ENCODE measurements at places on chromosomes 4 and X.

DNA sequence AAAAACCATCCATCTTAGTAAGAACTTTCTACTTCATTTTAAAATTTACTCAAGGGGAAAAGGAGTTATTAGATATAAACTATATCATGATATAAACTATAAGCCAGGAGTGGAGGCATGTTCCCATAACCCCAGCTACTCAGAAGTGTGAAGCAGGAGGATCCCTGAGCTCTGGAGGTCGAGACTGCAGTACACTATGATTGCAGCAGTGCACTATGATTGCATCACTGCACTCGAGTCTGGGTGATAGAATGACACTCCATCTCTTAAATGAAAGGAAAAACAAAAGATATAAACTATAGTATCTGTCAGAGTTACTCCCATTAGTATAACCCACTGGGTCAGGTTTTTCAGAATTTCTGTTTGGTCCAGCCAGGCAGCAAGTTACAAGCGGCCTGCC, 47.6 kb downstream of the RPS3A start:
- no peak for DNase-seq

DNA sequence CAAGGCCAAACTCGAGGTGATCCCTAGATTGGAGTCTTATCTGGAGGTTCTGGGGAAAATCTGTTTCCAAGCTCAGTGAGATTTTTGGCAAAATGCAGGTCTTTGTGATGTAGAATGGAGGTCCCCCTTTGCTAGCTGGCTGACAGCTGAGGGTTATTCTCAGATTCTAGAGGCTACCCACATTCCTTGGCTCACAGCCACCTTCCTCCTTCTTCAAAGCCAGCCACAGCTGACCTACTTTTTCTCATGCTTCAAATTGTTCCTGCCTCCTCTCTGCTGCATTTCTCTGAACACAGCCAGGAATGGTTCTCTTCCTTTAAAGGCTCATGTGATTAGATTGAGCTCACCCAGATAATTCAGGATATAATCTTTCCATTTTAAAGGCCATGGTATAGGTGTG, 86.9 kb downstream of the VCX3A start:
- DNase-seq = no peak

GRCh38 chr4:52036886-52037530, 1.1 kb downstream of the SGCB start:
- no peak for DNase-seq

GRCh38 chrX:129933700-129934099, 27.7 kb downstream of the UTP14A start:
- DNase-seq = no peak

DNA sequence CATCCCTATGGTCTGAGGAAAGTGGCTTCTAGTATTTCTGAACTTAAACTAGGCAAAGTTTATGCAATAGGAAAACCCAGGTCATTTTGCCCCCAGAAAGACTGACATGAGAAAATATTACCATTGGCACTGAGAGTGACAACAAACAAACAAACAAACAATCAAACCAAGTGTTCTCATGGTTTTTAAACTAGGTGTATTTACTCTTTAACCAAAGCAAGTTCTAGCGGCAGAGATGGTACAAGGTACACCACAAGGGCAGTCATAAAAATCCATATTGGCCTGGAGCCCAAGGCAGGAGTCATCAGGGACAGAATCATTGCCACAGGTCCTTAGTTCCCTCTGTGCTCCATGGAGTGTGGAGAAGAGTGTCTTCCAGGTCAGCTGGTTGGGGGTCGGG, 26.0 kb upstream of the ENPEP start:
- DNase-seq = no peak

DNA sequence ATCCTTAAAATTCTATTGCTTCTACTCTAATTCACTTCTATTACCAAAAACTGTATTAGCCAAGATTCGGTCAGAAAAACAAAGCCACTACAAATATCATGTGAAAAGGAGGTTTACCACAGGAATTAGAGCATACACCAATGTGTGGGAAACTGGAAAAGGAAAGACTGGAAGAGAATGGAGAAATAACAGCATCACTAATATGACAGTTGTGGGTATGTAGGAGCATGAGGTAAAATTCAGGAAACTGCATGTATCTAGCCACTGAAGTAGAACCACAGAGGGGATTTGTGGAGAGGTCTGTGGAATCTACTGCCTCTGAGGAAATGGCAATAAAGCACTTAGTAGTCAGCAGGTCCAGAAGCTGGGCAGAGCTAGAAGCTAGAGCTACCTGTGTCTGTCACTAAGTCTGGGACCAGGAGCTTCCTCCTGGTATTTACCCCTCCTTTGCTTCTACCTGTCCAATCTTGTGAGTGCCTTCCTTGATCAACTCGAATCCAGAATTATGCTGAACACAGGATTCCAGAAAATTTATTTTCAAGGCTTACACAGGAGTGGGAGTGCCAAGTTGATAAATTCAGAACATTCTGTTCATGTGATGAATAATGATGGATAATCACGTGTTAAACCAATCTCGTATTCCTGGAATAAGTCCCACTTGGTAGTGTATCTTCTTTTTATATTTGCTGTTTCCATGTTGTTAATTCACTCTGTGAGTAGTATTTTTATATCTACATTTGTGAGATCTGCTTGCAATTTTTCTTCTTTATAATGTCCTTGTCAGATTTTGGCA, 52.6 kb downstream of the NAF1 start:
- no peak for DNase-seq

GRCh38 chrX:108468486-108468885, 28.8 kb downstream of the COL4A5 start:
- no peak for DNase-seq

- no peak for DNase-seq
These were observed 175.1 kb upstream of the GRID2 start for GRCh38 chr4:92128676-92129075.

GRCh38 chr4:156515295-156515694, 456.3 kb downstream of the PDGFC start:
- no peak for DNase-seq

GRCh38 chr4:129474698-129475097, 378.7 kb downstream of the C4orf33 start:
- DNase-seq = no peak

GRCh38 chr4:119050527-119051090, 85.0 kb upstream of the MYOZ2 start:
- no peak for DNase-seq

GRCh38 chr4:129748991-129749390, 653.0 kb downstream of the C4orf33 start:
- DNase-seq = no peak

DNA sequence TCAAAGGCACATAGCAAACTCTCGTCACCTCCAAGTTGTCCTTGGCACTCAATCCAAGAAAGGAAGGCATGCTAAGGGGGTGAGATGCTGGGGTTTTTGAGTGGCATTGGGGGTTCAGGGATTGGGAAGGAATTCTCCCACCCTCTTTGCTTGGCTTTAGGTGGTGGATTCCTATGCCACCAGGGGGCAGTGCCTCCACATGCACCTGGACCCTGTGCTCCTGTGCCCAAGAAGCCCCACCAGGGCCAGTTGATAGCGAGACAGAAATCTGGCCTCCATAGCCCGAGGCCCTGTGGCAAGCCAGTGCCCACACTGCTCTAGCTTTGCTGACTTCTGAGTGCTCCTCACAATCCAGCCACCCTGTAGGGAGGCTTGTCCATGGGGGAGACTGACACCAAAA, 2.0 kb upstream of the FATE1 start:
- DNase-seq = no peak

- DNase-seq = no peak
These were observed 1198.7 kb downstream of the PCDH7 start for GRCh38 chr4:31918891-31919290.

GRCh38 chrX:22037911-22038537, 5.9 kb downstream of the PHEX start:
- DNase-seq = no peak

- no peak for DNase-seq
These were observed 460.8 kb downstream of the SLITRK2 start for GRCh38 chrX:146278381-146278780.

GRCh38 chrX:69493766-69494165, 10.4 kb upstream of the NALF2 start:
- no peak for DNase-seq

DNA sequence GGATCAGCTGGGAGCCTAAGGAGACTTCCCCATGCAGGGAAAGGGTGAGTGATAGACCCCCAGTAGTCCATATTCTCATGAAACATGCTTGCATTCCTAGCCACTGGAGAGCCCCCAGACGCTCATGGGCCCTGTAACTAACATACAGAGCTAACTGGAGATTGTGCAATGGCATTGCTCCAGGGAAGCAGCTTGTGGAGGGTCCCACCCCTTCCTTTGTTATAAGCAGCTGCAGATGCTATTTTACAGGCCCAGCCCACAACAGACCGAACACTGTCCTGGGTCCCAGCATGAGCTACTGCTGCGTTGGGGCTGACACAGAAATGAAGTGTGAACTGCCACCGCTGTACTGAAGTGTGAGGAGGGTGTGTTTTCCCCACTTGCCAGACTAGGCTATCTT, 1465.7 kb upstream of the DIAPH2 start:
- no peak for DNase-seq

GRCh38 chr4:74487771-74488170, 42.8 kb downstream of the AREG start:
- no peak for DNase-seq

DNA sequence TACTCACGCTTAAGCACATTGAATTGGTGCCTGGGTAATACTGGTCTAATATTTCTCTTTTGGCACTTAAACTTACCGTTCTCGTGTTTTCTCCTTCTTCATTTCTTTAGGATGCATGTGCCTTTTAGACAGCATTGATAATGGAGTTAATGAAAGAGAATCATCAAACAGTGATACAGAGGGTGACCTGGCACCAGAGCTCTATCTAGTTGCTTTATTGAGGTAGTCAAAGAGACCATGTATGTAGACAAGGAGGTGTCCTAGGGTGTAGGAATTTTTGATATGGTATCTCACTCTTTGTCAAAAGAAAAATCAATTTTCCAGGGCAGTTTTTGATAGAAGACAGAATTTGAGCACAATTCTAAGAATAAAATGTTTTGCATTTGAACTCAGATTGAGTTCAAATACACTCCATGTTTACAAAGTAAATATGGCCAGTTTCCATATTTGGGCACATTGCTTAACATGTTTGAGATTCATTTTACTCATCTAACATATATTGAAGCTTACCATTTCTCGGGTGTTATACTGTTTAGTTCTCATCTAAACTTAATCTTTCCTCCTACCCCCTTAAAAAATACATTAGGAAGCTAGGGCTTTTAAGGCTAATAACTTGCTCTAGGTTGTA, 92.0 kb downstream of the WWC2 start:
- DNase-seq = no peak

DNA sequence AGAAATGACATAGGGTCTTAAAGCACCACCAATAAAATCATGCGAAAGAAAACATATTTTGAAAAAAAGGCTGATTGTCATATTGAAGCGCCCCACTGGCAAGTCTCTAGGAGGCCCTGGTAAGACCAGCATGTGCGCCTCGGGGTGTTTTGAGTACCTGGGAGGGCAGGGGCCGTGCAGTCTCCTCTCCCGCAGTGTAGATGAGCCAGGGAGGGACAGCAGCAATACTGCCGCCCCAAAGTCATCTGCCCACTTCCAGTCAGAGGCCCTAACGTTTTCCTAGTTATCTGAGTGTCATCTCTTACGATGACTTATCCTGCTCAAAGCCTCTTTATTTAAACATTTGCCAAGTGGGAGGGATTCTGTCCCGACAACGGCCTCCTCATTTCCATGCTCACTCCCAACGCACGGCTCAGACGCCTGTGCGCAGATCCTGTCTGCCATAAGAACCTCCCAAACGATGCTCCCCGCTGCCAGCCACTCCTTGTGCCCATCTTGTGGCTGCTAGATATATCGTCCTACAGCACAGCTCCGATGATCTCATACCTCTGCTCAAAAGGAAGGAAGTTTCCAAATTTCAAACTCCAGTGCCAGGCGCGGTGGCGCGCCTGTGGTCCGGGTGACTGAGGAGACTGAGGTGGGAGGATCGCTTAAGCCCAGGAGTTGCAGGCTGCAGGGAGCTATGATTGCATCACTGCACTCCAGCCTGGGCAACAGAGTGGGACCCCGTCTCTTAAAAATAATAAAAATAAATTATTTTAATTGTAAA, 17.2 kb upstream of the SCRG1 start:
- DNase-seq = peak; percentile 88

GRCh38 chr4:4529392-4529791, 12.5 kb downstream of the STX18 start:
- DNase-seq = no peak

DNA sequence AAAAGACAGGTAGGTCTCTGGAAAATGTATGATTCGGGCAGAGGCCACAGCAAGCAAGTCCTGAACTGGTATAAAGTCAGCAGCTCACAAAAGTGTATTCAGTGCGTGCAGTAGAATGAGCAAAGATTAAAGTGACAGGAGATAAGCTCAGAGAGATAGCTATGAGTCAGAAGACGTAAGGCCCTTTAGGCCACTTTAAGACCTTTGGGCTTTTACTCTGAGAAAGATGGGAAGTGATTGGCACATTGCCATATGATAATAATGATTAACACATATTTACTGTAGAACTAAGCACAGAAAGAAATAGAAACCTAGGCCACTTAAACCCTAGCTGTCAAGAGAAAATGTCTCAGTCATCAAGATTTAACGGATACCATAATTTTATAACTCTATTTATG, 51.7 kb downstream of the TBCK start:
- no peak for DNase-seq

- no peak for DNase-seq
These were observed 871.1 kb upstream of the SLIT2 start for GRCh38 chr4:19380600-19380999.

DNA sequence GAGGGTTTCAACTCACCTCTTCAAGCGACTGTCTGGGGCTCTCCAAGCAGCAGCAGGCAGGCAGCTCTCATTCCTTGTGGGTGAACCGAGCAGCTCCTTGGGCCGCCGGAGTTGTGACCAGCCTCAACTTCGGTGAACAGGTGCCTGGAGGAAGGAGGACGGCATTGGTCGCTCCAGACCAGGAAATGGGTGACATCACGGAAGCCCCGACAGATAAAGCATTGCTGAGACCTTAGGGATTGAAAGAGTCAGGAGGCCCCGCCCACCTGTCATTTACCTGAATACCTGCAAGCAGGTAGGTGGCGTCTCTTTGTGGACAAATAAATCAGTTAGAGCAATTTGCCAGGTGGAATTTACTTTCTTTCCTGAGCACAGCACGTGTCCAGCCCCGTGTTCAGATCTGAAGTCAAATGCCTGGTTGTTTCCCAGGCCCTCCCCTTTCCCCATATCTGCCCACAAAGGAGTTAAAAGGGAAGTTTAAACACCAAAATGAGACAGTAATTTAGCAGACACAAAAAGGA, at the start of gene LNX1:
Gene LNX1, minus strand, starts transcription at position 115 of the 521 bp plus-strand sequence. CDS start 17,484 bp downstream, outside the sequence.
- DNase-seq = no peak

DNA sequence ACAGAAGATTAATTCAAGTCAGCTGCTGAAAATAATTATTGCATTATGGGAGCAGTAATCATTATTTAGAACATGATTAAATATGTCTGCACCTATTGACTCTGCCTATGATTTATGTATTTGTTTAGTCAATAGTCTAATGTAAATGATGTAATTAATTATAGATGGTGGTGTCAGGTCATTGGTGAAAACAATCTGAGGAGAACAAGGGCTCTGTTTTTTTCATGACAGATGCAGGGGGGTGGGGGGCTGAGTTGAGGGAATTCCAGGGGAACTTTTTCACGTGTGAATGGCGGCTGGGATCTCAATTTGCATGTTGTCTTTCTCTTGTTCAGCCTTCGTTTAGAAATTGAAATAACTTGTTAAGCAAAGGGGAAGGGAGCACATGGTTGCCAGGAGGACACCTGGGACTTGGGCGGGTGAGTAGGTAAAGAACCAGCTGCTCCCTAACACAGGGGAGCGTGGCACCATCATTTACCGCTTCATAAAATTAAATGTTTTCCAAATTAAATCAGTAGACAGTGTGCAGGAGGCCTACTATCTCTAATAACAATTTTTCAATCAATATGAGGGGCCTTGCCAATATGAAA, 65.4 kb downstream of the NKX6-1 start:
- no peak for DNase-seq
